ENCODE measurements at places on chromosomes 7 and 10.

DNA sequence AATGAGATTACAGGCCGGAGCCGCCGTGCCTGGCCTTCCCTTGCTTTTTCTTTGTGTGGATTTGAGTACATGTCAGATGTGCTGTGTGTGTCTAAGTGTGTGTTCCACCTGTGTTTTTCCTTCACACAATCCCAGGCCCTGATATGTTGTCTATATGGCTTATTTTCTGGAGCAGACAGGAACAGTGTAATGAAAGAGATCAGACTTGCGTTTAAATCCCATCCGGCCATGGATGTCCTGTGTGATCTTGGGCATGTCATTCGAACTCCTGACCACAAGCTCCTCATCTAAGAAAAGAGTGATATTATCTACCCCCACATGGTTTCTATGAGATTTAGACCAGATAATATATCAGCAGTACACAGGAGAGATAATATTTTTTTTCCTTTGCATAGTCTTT, 37.2 kb downstream of the APBB1IP start:
- DNase-seq: no peak

DNA sequence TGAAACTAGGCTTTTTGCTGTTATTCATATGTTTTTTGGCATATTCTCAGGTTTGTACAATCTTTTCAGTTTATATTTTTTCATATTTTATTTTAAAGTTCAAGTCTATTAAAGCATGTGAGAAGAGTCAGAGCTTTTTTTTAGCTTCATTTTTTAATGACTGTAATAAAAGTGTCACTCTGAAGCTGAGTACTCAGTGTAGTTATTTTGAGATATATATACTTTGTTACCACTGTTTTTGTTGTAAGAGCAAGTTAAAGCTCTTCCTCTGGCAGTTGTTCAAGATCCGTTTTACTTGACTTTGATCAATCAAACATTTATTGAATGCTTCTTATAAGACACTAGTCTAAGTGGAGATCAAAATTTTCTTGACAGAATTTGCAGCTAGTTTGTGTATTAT, 37.5 kb downstream of the CASD1 start:
- no peak for DNase-seq

DNA sequence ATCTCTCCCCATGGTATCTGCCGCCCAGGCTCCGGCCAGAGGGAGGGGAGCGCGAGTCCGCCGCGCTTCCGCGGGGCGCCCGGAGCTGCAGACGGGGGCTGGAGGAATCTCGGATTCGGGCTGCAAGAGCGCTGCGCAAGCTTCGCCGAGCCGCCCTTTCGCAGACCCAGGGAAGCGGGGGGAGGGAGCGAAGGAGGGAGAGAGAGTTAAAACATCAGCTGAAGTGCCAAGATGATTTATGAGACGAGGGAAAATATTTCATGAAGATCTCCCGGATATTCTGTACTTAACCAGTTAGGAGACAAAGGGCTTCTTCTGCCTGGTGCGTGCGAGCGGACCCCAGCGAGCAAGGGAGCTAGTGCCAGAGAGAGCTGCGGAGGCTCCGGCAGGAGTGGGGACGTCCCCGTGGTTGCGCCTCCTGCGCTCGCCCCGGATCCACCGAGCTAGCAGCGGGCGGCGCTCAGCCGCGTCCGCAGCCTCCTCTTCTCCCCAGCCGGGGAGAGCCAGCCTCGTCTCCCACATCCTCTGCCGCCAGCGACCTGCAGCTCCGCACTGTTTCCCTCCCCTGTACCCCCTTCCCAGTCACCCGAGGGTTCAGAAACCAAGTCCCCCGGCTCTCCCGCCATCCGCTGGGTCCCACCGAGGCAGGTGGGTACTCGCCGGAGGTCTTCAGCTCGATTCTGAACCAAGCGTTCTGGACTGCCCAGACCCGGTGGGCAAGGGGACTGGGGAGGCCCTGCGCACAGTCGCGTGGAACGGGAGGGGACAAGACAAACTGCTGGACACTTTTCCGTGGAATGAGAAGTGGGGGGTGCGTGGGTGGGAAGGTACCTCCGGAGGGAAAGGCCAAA, 1.0 kb upstream of the PAX2 start:
- DNase-seq: no peak

GRCh38 chr7:95993380-95993779, 221.0 kb downstream of the DYNC1I1 start:
- DNase-seq: no peak

GRCh38 chr10:32269343-32270100, 77.4 kb downstream of the EPC1 start:
- DNase-seq: no peak

- DNase-seq: no peak
Observed at GRCh38 chr7:71835056-71835455, 577.1 kb downstream of the CALN1 start.

GRCh38 chr7:727104-727805, at the start of gene PRKAR1B:
TSS of gene PRKAR1B (minus strand) at chr7:727281. CDS start at chr7:711505, 15,776 bp downstream.
- no peak for DNase-seq

DNA sequence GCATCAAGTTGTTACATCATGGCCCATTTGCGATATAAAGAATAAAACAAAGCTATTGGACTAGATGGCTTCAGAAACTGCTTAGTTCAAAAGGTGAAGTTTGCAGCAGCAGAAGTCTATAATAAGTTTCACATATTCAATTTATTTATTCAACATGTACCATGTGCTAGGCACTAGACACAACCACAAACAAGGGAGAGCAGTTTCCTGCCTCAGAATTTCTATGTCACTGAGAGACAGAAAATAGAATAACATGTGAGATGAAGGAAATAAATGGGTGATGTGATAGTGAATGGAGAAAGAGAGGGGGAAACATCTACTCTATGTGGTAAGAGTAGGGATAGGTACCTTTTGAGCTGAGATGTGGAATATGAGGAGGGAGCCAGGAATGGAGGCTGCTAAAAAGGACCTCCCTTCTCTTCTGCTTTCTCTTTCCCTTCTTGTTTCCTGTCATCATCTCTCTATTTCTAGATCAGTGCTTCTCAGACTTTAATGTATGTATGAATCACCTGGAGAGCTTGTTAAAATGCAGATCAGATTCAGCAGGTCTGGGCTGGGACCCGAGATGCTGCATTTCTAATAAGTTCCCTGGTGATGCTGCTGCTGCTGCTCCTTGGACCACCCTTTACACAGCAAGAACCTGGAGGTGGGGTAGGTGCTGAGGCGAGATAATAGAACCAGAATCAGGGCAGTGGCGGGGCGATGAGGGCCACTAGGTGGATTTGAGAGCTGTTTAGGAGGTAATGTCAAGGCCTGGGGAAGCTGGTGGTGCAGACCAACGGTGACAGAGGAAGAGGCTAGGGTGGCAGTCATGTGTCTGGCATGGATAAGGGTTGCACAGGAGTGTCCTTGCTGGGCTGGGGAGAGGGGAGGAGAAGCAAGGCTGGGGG, 13.7 kb upstream of the INMT start:
- DNase-seq: no peak

DNA sequence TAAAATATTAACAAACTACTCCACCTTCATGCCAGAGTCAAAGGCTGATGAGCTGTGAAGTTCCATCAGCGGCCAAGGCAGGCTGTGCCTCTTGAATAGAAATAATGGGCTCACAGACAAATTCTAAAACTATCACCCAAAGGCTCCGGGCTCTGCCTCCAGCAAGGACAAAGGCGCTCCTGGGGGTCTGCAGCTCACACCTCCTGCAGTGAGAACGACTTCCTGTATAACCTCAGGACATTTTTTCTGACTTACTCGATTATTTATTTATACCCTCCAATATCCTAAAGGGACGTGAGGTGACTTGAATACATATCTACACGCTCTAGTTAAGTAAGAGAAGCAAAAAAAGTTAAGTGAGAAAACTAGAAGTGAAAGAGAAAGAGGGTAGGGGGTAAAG, 500.7 kb downstream of the CCSER2 start:
- DNase-seq: no peak

- DNase-seq: no peak
Observed at GRCh38 chr10:60041489-60042133, 135.3 kb upstream of the CCDC6 start.

DNA sequence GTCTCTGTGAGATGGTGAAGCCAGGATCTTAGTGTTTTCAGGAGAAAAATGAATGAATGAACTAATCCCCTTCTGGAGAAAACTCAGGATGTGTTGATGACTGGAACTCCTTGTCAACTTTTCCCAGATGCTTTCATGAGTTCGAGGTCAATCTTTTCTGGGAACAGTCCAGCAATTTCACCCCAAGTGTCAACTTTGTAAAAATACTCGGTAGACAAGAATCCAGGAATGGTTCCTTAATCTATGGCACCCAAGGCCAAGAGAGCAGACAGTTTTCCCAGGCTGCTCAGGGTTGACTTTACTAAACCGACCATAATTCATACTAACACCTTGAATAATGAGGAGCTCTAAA, 31.1 kb upstream of the LYZL1 start:
- no peak for DNase-seq

DNA sequence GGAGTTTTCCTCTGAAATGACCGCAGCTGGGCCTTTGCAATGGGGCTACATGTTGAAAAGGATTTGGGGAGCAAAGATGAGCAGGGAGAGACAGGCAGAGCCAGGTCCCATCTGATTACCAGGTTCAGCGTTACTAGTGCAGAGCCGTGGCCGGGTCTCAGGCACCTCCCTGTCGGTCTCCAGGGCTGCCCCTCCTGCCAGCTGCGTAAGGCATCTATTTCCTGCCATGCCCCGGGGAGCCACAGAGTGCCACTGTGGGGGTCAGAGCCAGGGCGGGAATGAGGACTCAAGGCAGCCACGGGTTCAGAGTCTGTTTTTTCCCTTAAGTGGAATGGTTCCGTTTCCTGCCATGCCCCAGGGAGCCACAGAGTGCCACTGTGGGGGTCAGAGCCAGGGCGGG, 382.6 kb upstream of the SHH start:
- no peak for DNase-seq

GRCh38 chr7:106110885-106111654, 1.0 kb downstream of the SYPL1 start:
- no peak for DNase-seq

DNA sequence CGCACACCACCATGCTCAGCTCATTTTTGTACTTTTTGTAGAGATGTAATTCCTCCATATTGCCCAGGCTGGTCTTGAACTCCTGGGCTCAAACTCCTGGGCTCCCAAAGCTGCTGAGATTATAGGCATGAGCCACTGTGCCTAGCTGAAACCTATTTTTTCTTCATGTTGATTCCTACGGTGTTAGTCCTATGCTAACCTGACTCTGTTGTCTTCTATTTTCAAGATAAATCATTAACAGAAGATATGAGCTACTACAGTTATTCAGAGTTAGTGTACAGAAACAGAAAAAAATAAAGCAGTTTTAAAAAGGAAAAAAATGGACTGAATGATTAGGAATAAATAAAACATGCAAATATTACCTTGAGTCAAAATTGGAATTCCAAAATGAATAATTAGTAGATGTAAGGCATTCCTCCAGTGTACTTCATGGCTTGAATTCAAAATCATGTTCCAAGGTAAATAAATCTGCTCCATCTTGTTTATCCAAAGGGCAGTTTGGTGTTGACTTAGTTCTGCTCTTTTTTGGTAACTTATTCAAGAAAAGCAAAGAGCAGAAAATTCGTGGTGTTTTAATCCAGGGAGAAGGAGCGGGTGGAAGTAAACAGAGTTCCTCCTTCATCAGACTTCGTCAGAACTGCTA, 185.8 kb downstream of the CACNB2 start:
- no peak for DNase-seq

- DNase-seq: peak; percentile 15
Observed at GRCh38 chr10:110226543-110226925, 19.1 kb downstream of the MXI1 start.

DNA sequence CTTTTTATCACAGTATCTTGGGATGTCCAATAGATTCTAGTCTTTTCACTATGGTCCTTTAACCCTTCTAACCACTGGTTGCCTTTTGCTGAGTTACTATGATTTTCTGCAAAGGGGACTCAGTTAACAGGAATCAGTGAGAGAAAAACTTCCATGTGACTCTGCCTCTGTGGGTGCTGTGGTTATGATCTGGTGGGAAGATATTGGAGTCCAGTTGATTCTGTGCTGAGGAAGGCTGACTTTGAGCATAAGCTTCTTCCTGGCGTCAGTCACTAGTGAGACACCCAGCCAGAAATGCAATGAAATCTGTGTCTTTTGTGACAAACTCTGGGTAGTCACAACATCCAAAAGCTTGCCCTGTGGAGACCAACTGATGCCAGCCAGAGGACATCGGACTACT, 648.0 kb downstream of the SUGCT start:
- no peak for DNase-seq

DNA sequence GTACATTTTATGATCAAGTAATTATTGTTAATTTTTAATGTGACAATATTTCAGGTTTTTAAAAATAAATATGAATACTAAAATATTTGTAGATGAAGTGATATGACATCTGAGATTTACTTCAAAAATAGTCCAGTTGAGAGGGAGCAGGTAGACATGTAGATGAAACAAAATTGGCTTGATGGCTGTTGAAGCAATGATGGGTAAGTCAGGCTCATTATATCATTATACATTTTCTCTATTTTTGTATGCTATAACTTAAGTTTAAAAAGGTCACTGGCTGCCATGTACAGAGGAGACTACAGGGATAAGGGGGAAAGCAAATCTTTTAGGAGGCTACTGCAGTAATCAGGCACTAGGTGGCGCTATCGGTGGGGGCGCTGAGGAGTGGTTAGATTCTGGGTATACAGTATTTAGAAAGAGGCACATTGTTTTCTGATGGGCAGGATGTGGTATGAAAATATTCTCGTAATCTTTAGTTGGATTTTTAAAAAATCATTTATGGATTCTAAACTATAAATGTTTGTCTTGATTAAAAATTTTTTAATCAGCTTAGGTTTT, 189.8 kb upstream of the IMMP2L start:
- peak; percentile 30 for DNase-seq

DNA sequence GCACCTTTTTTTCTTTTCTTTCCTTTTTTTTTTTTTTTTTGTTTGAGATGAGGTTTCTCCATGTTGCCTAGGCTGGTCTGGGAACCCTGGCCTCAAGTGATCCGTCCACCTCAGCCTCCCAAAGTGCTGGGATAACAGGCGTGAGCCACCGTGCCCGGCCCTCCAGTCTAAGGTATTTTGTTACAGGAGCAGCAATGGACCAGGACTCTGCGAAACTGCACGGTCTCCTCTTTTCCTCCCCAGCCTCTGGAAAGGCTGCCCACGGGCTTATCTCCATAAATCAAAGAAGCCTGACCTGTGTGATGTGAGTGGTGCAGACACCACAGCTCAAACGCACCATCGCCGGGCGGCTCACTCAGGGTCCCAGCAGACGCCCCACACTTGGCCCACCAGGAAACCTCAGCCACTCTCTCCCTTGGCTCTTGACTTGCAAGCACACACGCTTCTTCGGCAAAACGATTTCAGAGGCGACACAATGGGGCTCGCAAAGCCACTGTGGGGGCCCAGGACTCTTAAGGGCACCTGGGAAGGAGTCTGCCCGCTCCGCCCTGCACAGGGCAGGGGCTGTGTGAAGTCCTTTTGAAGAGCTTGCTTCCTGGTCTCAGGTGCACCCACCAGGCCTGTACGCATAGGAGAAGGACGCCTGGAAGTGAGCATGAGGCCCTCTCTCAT, 20.6 kb downstream of the WDR86 start:
- DNase-seq: no peak

All from NCI-H2029 treated with DMSO at 0.1 percent for 48 hours (cell line).